ENCODE measurements at places on chromosomes 2 and 18.

- DNase-seq, result no peak
These were observed 1884.0 kb upstream of the CELF4 start for GRCh38 chr18:39449566-39449965.

- no peak for DNase-seq
These were observed 27.5 kb downstream of the LPIN1 start for GRCh38 chr2:11773747-11774525.

DNA sequence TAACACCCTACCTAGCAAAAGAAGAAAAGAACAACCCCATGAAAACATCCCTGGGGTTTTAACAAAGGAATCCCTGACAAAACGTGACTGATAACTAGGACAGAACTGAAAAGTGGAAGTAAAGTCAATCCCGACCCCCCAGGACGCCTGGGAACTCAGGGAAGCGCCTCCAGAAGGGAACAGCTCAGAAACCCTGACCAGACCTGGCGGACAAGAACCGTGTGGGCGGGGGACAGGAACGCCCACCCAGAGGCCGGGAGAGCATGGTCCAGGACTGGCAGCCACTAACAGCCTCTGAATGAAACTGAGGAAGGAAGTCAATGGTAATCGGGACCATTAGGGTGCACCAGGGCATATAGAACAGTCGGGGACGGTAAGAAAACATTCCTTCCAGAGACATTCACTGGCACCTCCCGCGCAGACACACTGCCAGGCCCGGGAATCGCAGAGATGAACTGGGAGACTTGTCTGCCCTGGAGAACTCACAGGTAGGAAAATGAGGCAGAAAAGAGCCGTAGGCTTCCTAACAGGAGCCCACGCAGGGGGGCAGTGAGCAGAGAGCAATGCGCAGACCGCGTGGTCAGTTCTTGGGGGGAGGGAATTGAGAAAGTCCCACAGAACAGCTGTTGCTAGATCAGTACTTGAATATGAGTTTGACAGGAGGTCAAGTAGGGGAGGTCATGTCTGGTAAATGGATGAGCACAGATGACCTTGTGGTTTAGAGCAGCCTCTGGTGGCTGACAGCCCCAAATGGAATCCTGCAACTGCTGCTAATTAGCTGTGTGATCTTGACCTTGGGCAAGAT lies 1.3 kb upstream of the TBC1D8 start:
- peak; percentile 19 for DNase-seq

DNA sequence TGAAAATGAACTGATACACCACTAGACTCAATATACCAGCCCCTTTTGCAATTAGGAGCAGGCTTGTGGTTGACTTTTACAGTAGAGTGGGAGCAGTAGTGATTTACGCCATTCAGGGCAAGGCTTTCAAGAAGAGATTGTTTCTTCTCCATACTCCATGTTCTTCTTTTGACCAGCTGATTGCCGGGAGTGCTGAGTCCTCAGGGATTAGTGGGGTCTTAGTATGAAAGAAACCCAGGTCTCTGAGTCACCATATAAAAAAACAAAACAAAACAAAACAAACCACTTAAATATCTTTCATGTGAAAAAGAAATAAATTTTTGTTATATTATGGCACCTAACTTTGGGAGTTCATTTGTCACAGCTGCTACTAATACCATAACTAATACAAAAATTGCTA lies 465.6 kb upstream of the TRIB2 start:
- DNase-seq, result no peak

- no peak for DNase-seq
These were observed 944.6 kb upstream of the LRRTM1 start for GRCh38 chr2:81249152-81249551.

- no peak for DNase-seq
These were observed 71.8 kb downstream of the SH3RF3 start for GRCh38 chr2:109200616-109201464.

DNA sequence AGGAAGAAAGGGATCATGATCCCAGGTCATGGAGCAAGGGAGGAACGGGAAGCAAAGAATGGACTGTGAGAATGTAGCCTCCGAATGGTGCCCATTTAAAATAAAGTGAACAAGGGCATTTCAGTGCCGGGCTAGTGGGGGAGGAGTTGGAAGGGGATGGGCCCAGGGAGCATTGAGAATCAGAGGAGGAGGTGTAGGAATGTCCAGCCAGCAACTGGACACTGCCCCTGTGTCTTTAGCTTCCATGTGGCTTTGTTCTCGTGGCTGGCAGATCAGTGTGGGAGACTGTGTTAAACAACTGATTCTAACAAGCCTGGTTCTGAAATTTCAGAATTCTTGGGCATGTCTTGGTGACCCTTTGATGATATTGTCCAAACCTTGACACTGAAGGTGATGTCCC lies 1.4 kb upstream of the RNF103 start:
- DNase-seq, result no peak

- DNase-seq, result no peak
These were observed 104.5 kb upstream of the YWHAQ start for GRCh38 chr2:9735335-9735734.

GRCh38 chr2:150191349-150191748 lies 296.1 kb downstream of the RND3 start:
- DNase-seq, result no peak

- no peak for DNase-seq
These were observed 680.2 kb upstream of the CHAC2 start for GRCh38 chr2:53087262-53087873.

DNA sequence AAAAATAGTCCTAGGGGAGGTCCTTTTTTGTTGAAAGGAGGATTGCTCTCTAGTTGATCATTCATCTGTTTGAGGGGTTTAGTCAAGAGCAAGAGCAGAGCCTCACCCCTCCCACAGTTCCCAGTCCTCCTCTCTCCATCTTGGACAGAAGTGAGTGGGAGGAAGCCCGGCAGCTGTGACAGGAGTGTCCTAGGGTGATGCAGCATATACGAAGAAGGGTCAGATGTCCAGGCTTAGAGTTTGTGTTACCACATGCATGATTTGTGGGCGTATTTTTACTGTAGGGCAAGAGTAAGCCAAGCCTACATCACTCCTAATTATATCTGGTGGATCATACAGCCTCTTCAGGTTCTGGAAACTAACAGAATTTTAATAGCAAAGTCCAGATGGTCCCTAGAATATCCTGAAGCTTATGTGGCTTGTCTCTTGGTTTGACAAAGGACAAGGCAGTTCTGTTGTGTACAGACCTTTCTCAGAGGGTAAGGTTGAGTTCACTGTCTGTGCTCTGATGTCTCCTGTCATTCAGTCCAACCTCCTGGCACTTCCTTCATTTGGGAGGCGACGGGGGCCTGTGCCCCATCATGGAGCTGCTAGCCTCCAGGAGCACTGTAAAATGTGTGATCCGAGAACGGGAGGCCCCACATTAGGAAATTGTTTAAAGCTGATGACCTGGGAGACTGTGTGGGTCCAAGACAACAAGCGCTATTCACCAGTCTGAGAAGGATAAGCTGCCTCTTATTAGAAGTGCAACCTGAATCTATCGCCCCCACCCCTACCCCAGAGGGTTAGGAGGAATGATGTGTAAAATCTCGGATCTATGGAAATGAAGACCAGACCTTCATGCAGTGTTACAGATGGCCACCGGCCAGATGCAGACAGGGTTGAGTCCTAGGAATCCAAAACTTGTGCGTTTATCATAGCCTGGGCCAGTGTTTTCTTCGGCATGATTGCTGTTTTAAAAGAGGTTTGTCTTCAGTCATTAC lies 6.9 kb downstream of the CEP68 start:
- no peak for DNase-seq

GRCh38 chr2:48695991-48696390 lies 59.5 kb downstream of the LHCGR start:
- DNase-seq, result no peak
